ENCODE measurements at places on chromosomes 12 and 14. TPM values are rescaled to one million over a fixed set of nuclear protein-coding genes. Genes with fewer than 3 reads are reported as not detected.

The NEUROD4 gene
- not detected for total RNA-seq

GRCh38 chr12:113030875-113031525, 25.5 kb upstream of the DTX1 start:
- DNase-seq: no peak

DNA sequence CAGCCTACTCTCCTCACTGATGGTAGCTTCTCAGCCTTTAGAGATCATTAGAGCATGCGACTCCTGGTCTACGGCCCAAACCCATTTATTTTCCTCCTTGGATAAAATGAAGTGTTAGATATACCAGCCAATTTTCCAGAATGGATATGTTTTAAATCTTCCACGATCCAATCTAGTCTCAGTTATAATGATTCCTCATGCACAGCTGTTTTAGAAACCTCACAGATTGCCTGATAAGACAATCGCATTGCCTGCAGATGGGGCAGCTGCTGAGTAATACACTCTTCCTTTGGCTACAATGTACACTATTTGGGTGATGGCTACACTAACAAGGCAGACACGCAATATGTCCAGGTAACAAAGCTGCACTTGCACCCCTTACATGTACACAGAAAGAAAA, 227.1 kb downstream of the GLT1D1 start:
- no peak for DNase-seq

DNA sequence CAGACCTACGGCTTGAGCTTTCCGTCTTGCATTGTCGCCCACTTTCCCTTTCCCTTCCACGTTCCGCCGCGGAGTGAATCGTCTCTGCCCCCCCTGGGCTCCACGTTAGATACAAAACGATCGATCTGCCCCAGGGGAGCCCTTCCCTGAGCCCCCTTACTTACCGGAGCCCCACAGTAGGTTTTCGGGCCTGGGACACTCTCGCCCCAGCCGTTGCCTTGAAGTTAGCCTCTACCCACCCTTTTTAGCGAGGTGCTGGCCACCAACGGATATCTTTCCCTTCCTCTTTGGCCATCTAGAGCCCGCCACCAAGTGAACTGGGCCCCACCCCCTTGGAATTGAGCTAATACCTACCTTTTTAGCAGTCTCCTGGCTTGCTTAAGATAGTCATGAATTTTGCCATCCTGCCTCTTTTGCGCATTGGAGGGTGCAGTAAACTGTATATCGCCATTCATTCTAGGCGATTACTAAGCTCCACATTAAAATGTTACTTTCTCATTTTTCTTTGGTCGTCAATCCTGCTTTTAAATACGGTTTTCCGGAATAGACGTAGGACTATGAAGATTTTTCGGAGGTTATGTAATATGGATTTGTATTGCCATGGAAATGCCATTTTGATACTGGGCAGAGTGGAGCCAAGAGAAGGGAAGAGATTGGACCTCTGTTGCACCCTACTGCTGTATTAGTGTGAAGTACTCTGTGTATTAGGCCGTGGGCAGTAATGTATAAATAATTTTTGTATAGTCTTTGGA, 764 bp downstream of the RBM25 start:
- no peak for DNase-seq

- DNase-seq: no peak
Measured at GRCh38 chr12:65306366-65307168, 28.1 kb downstream of the MSRB3 start.

- no peak for DNase-seq
Measured at GRCh38 chr12:119102274-119102673, 76.5 kb upstream of the HSPB8 start.

- DNase-seq: no peak
Measured at GRCh38 chr12:9363145-9363544, 154.9 kb upstream of the PZP start.

DNA sequence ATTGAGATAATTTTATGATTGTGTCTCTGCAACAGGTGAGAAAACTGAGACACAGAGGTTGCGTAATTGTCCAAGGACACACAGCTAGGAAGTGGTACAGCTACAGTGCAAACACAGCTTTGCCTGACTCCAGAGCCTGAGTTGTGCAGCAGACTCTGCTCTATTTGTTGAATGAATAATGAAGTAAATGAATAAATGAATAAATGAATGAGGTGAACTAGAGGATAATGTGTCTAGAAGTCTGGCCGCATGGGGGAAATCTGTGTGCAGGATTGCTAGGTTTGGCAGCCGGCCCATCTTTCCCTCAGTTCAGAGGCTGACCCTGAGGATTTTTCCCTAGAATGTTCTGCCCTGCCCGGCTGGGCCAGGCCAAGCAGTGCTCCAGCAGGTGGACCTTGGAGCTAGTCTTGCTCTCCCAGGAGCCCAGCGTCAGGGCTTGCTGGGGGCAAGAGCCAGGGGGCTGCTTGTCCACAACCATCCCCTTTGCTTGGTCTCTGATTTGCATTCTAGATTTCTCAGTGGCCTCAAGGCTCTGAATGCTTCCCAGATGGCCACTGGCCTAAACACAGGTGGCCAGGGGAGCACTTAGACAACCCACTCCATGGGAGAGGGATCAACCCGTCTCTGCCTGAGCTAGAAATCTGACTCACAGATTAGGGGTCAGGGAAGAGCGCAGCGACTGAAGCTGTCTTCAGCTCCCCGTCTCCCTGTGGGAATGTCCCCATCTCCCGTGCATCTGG, 225.2 kb downstream of the C12orf75 start:
- DNase-seq: no peak

Measured in psoas muscle (tissue), 8 donors.